ENCODE measurements at places on chromosomes 6 and 20.

GRCh38 chr6:144265390-144265789 is 19.7 kb upstream of the UTRN start:
- no peak overlapping the region for H3K4me3 ChIP-seq
- no peaks in the 10 kb centered on the region for H3K27me3 ChIP-seq
- DNase-seq = no peak
- no peak overlapping the region for H3K27ac ChIP-seq

- no peak for DNase-seq
- H3K27ac ChIP-seq = peak overlapping the region; percentile 53
- H3K27me3 ChIP-seq = no peaks in the 10 kb centered on the region
- H3K4me1 ChIP-seq = peaks cover 67% of the 10 kb centered on the region
Measured at GRCh38 chr20:17958373-17959256, 10.0 kb downstream of the SNX5 start.

GRCh38 chr6:152595499-152595898 is 41.7 kb downstream of the SYNE1 start:
- H3K4me1 ChIP-seq = no peaks in the 10 kb centered on the region
- H3K36me3 ChIP-seq = no peaks in the 10 kb centered on the region
- H3K27me3 ChIP-seq = no peaks in the 10 kb centered on the region
- H3K4me3 ChIP-seq = no peak overlapping the region

- no peak overlapping the region for H3K27ac ChIP-seq
- no peaks in the 10 kb centered on the region for H3K27me3 ChIP-seq
- no peaks in the 10 kb centered on the region for H3K4me1 ChIP-seq
- no peak for DNase-seq
Measured at GRCh38 chr6:150099546-150099945, 30.6 kb upstream of the ULBP3 start.

GRCh38 chr6:97289332-97289731 is 6.3 kb upstream of the MMS22L start:
- H3K36me3 ChIP-seq = no peaks in the 10 kb centered on the region
- H3K27me3 ChIP-seq = no peaks in the 10 kb centered on the region
- no peak overlapping the region for H3K27ac ChIP-seq
- no peaks in the 10 kb centered on the region for H3K4me1 ChIP-seq

DNA sequence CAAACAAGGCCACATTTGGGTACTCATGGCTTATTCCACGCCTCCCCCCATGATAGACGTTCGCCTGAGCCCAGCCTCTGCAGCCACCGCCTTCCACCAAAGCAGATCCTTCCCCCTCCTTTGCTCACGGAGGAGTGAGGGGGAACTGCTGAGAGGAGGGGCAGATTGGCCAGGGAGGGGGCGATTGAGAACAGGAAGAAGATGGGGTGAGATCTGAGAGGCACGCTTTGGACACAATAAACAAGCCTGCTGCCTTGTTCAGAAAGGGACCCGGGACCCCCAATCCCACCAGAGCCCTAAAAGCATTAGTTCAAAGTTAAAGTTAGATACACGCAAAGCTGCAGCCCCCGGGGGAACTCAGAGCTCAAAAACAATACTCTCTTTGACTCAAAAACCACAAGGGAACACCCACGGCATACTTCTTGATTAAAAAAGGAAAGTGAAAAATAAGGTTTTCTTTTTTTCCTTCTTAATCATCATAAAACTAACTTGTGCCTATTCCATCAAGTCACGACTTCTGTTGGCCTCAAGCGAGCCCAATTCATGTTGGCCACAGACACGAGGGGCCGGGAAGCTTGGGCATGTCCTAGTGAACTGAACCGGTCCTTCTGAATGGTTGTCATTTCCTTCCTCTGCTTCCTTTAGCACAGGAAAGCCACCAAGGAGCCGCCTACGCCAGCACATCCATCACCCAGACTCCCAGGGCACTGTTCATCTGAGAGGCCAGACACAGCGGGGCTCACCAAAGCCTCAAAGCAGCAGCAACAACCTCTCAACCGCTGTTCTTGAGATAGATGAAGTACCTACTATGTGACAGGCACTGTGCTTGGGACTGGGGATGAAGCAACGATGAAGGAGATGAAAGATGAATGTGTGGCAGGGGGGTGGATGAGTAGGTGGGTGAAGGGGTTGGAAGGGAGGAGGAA is 44.7 kb downstream of the NFATC2 start:
- no peak overlapping the region for H3K4me3 ChIP-seq
- peaks cover 34% of the 10 kb centered on the region for H3K4me1 ChIP-seq
- no peak overlapping the region for H3K27ac ChIP-seq
- H3K36me3 ChIP-seq = no peaks in the 10 kb centered on the region

GRCh38 chr20:19841740-19842139 is 83.7 kb downstream of the RIN2 start:
- no peaks in the 10 kb centered on the region for H3K27me3 ChIP-seq
- no peaks in the 10 kb centered on the region for H3K4me1 ChIP-seq
- DNase-seq = no peak

DNA sequence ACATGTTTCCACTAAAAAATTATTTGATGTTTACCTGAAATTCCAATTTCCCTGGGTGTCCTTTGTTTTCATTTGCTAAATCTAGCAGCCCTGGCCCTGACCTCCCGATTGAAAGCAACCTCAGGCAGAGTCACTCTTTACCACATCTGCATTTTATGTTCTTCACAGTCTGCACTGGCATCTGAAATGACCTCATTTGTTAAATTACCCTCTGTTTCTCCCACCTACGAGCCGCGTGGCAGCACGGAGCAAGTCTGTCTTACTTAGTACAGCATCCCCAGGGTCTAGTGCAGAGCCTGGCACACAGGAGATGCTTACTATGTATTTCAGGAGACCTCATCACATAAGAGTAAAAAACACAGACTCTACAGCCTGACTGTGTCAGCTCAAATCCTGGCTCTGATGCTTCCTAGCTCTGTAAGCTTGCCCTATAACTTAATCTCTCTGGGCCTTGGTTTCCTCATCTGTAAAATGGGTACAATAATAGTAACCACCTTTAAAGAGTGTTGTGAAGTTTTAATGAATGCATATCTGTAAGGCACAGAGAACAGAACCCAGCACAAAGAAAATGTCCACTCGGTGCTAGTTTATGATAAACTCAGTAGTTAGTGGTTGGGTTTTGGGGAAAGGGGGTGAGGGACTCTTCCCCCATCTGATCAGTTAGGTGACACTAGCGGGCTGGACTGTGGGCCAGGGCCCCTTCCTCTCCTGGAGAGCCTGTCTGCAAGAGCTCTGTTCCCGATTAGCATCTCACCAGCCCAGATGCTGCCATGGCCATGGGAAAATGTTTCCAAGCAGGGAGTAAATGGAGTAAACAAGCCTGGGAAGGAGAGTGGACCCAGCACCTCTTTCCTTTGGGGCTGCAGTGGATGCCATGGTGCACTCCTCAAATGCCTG is 88.2 kb downstream of the PREX1 start:
- DNase-seq = no peak
- no peak overlapping the region for H3K4me3 ChIP-seq
- H3K4me1 ChIP-seq = peaks cover 4% of the 10 kb centered on the region
- H3K36me3 ChIP-seq = no peaks in the 10 kb centered on the region

DNA sequence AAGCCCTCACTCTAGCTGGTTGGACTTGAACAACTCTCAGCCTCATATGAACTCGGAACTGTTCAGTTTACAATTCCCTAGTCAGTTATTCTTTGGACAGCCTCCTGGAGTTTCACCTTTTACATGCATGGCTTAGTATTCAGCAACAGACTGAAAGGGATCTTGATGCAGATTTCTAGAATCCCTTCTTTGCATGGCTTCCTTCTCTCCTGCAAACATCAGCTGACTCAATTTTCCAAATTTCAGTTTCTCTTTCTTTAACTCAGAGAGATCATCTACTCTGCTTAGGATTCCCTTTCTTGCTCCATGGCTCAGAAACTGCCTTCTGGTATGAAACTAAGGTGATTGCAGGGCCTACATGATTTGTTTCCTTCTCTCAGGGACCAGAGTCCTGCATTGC is 99.6 kb downstream of the CEP57L1 start:
- DNase-seq = no peak
- no peaks in the 10 kb centered on the region for H3K27me3 ChIP-seq
- H3K27ac ChIP-seq = no peak overlapping the region

DNA sequence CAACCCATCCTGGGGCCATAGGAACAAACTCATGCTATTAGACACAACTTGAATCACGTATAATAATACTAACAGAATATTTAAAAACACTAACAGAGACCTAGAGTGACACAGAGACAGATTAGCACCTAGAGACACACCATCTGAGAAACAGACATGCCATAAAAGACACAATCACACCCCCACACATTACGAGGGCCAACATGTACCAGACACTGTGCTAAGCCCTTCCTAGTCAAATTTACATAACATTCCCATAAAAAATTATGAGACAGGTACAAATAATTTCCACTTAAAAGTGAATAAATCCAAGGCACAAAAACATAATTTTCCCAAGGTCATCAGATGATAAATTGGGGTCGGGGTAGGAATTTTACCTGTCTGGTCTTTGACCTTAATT is 141.1 kb upstream of the PRSS16 start:
- H3K4me3 ChIP-seq = no peak overlapping the region
- H3K27ac ChIP-seq = no peak overlapping the region
- H3K36me3 ChIP-seq = no peaks in the 10 kb centered on the region
- no peaks in the 10 kb centered on the region for H3K4me1 ChIP-seq

GRCh38 chr20:52616629-52617028 is 355.5 kb upstream of the TSHZ2 start:
- no peaks in the 10 kb centered on the region for H3K27me3 ChIP-seq
- no peaks in the 10 kb centered on the region for H3K4me1 ChIP-seq
- no peak for DNase-seq
- no peak overlapping the region for H3K4me3 ChIP-seq

DNA sequence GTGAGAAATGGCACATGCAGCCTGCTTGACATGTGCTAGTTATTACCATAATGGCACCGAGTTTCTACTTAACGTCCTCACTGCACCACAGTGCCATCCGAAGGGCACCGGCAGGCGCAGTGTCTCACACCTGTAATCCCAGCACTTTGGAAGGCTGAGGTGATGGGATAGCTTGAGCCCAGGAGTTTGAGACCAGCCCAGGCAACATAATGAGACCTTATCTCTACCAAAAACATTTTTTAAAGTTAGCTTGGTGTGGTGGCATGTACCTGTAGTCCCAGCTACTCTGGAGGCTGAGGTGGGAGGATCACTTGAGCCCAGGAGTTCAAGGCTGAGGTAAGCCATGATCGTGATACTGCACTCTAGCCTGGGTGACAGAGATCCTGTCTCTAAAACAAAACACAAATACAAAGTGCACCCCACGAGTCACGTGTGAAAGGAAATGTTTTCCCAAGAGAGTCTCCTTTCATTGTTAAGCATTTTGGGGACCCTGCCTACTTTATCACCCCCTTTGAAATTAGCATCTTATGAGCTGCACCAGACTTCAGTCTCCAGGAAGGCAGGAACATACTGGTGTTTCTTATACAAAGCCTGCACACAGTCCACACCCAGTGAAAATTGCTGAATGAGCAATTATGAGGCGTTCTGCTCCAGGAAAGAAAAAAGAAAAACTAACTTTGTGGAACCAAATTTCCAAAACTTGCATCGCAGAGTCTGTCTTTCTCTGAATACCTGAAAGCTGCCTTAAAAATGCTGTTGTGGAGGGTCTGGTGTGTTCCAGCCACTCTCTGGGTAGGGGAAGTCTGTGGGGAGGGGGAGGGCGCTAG is 47.1 kb upstream of the FOXQ1 start:
- no peak for DNase-seq
- no peaks in the 10 kb centered on the region for H3K27me3 ChIP-seq

- H3K4me1 ChIP-seq = peaks cover 34% of the 10 kb centered on the region
- H3K4me3 ChIP-seq = no peak overlapping the region
- H3K27me3 ChIP-seq = no peaks in the 10 kb centered on the region
- no peak for DNase-seq
Measured at GRCh38 chr20:3935295-3935955, 46.2 kb downstream of the PANK2 start.

DNA sequence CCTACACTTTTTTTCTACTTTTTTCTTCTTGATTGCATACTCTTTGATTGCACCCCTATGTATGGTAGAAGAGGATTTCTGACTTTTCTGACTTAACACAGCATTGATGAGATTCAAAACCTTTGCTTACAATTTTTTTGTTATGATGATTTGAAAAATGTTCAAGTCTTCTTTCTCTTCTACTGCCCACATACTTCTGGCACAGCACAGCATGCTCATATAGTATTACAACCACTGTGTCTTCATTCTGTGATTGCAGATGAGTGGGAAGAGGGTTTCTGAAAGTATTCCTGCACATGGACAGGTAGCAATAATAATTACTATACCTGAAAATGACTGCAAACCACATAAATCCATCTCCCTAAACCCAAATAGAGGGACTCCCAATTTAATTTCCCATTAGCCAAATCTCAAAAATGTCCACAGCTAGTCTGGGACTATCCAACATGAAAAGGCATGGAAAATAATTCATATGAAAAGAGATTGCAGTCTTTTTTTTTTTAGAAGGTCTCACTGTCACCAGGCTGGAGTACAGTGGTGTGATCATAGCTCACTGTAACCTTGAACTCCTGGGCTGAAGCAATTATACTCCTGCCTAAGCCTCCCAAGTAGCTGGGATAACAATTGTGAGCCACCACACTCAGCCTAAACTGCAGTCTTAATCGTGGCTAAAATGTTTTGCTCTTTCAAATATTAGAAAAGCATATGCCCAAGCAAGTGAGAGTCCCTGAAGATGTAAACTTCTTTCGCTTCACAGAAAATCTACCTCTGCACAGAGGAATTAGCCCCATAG is 15.9 kb upstream of the TENT5A start:
- no peak for DNase-seq
- no peak overlapping the region for H3K27ac ChIP-seq

DNA sequence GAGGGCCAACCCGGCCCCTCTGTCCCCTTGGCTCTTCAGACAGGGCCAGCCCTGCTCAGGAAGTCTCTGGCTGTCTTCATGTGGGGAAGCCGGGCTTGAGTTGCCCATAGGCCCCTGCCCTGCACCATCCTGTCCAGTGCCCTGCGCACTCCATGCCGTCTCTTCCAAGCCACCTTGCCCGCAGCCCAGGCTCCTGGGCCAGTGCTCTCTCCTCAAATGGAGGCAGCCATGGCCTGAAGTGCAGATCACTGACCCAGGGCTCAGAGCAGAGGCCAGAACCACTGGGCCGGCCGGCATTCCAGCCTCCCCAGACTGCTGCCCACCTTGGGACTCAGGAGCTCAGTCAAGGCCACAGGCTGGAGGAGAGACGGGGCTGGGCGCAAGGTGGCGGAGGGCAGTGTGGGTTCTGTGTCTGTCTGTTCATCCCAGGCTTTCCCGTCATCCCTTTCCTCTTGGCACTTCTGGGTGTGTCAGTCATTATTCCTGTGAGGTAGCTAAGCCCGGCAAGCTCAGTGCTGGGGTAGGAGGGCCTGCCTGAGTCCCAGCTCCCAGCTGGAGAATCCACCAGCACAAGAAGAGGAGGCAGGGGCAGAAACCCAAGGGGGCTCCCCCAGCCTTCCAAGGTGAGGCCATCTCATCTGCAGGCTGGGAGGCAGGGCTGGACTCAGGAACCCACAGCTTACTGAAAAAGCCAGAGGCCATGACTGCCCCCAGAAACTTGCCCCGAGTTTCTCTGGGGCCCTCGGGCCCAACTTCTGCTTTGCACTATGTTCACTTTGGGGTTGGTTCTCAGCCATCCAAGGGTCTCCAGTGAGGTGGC is 22.4 kb downstream of the SDCBP2 start:
- H3K4me1 ChIP-seq = no peaks in the 10 kb centered on the region
- H3K27me3 ChIP-seq = no peaks in the 10 kb centered on the region
- no peak for DNase-seq
- H3K4me3 ChIP-seq = no peak overlapping the region

GRCh38 chr20:49680484-49680883 is 33.2 kb downstream of the B4GALT5 start:
- H3K27me3 ChIP-seq = no peaks in the 10 kb centered on the region
- no peak for DNase-seq
- H3K36me3 ChIP-seq = no peaks in the 10 kb centered on the region
- no peak overlapping the region for H3K4me3 ChIP-seq
